Endodermal cell (in vitro differentiated cells): ENCODE measurements at places on chromosomes 7 and 10. TPM values are rescaled to one million over a fixed set of nuclear protein-coding genes. Genes with fewer than 3 reads are reported as not detected.
A peak's percentile ranks its signal among the peaks of the same experiment; 100 is the strongest.

- H3K27me3 ChIP-seq, result no peaks in the 10 kb centered on the region
- DNase-seq, result no peak
- no peaks in the 10 kb centered on the region for H3K36me3 ChIP-seq
- peaks cover 10% of the 10 kb centered on the region for H3K4me1 ChIP-seq
- no peak overlapping the region for H3K4me3 ChIP-seq
Observed at GRCh38 chr7:114100810-114101209, 182.0 kb upstream of the PPP1R3A start.

- H3K27me3 ChIP-seq, result no peaks in the 10 kb centered on the region
- no peaks in the 10 kb centered on the region for H3K36me3 ChIP-seq
- H3K27ac ChIP-seq, result no peak overlapping the region
Observed at GRCh38 chr7:150409300-150410030, 30.3 kb downstream of the ZNF775 start.

GRCh38 chr7:158847451-158847866, 8.9 kb upstream of the DYNC2I1 start:
- no peaks in the 10 kb centered on the region for H3K4me1 ChIP-seq
- H3K4me3 ChIP-seq, result no peak overlapping the region
- DNase-seq, result no peak
- H3K27ac ChIP-seq, result no peak overlapping the region

DNA sequence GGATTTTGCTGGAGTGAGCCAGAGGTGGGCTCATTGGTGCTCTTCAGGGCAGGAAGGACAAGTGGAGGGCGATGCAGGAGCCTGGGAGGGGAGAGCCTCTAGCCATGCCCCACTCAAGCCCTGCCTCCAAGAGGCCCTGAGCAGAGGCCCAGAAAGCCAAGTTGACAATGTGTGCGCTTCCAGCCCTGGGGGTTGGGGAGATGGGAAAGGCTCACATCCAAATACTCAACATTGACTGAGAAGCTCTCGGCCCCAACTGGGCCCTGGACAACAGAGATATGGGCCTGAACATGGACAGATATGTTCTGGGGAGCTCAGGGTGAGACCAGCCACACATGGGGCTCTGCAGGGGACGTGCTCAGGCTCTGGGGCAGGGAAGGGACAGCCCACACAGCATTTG, 39.0 kb downstream of the FRMPD2 start:
- no peaks in the 10 kb centered on the region for H3K4me1 ChIP-seq
- H3K36me3 ChIP-seq, result no peaks in the 10 kb centered on the region
- no peak overlapping the region for H3K27ac ChIP-seq
- no peaks in the 10 kb centered on the region for H3K27me3 ChIP-seq

- H3K27me3 ChIP-seq, result no peaks in the 10 kb centered on the region
- no peak overlapping the region for H3K4me3 ChIP-seq
- no peak overlapping the region for H3K27ac ChIP-seq
- no peak for DNase-seq
- H3K4me1 ChIP-seq, result peaks cover 6% of the 10 kb centered on the region
- H3K36me3 ChIP-seq, result no peaks in the 10 kb centered on the region
Observed at GRCh38 chr7:106592282-106593027, 68.5 kb downstream of the CCDC71L start.

DNA sequence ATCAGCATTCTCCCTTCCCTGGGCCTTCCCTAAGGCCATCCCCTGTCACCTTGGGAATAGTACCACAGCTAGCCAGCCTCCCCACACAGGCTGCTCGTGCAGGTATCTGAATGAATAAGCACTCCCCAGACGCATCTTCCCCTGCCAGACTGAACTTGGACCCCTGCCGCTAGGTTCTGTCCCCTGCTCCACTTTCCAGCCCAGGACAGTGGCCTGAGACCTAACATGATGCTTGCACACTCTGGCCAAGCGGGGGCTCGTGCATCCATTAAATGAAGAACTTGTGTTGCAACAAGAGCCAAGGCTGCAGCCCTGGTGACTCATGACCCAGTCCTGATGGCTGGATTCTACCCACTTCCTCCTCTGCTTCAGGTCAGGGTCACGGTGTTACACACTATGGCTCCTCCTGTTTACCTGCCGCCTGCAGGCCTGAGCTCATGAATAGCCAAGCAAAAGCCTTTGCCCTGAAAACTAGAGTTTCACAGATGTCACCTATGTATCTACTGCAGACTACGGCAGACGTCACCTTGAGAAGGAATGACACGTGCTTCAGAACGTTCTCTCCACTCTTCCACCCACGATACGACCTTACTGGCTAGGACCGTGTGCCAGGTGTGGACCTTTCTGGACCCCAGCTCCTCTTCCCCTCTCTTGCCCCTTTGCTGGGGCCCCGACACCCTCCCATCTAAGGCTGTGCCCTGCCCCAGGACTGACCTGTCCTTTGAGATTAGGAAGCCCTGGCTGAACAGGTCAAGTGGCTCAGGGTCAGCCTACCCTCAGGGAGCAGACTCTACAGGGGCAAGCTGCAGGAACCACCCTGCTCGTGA, 6.5 kb downstream of the ASB13 start:
- H3K4me3 ChIP-seq, result no peak overlapping the region
- peak; percentile 57 for DNase-seq
- H3K4me1 ChIP-seq, result peaks cover 5% of the 10 kb centered on the region
- H3K27ac ChIP-seq, result no peak overlapping the region
- no peaks in the 10 kb centered on the region for H3K36me3 ChIP-seq

BET1 gene
- 27.6 and 28.1 TPM in 2 replicates for total RNA-seq

SORBS1 gene
- total RNA-seq, result 15.5 to 16.7 TPM (median 15.6 TPM) in 3 replicates

WDR86 gene
- total RNA-seq, result 83.3 to 94.0 TPM (median 93.6 TPM) in 3 replicates

SYT15 gene
- 0.45 to 3.2 TPM (median 1.8 TPM) in 3 replicates for total RNA-seq

SPDYE2B gene
- total RNA-seq, result not detected in 3 replicates

CC2D2B gene
- total RNA-seq, result 0.33 to 0.84 TPM (median 0.84 TPM) in 3 replicates
